ENCODE measurements at places on chromosomes 12 and 14. TPM values are rescaled to one million over a fixed set of nuclear protein-coding genes. Genes with fewer than 3 reads are reported as not detected.
A peak's percentile ranks its signal among the peaks of the same experiment; 100 is the strongest.

PDZRN4 gene
- total RNA-seq: not detected

DNA sequence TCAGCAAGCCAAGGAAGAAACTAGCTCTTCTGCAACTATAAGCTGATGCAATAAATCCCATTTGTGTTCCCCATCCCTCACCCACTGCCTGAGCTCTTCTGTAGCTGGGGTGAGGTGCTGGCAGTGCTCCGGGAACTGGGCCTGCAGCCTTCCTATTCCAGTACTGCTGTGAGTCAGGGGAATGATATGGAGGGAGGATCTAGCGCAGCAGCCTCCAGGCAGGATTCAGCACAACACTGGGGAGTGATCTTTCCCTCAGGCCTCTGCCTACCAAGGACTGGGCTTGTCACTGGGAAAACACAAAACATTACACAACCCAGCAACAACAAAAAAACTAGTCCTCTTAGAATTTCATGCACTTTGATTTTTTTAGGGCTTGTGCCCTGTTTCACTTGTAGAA is 58.7 kb downstream of the ST8SIA1 start:
- DNase-seq: peak; percentile 98

- DNase-seq: no peak
Observed at GRCh38 chr12:96054244-96054610, 18.8 kb upstream of the LTA4H start.

- no peak for DNase-seq
Observed at GRCh38 chr14:105108516-105108864, 43.3 kb upstream of the GPR132 start.

DNAL1 gene
- 27.4 TPM for total RNA-seq

DNA sequence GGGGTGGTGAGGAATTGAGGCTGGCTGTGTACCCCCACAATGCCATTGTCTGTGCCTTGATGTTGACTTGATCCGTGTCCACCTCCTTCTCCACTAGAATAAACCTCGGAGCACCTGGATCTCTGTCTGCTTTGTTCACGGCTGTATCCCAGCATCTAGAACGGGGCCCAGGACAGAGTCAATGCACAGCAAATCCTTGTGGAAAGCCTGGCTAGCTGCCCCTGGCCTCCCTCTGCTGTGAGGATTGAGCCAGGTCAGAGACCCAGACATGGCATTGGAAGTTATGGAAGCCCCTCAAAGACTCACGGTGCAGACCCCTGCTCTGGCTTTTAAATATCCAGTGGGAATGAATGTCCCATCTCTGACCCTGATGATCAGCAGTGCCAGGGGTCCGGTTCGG is 109.2 kb downstream of the SCARB1 start:
- no peak for DNase-seq

DNA sequence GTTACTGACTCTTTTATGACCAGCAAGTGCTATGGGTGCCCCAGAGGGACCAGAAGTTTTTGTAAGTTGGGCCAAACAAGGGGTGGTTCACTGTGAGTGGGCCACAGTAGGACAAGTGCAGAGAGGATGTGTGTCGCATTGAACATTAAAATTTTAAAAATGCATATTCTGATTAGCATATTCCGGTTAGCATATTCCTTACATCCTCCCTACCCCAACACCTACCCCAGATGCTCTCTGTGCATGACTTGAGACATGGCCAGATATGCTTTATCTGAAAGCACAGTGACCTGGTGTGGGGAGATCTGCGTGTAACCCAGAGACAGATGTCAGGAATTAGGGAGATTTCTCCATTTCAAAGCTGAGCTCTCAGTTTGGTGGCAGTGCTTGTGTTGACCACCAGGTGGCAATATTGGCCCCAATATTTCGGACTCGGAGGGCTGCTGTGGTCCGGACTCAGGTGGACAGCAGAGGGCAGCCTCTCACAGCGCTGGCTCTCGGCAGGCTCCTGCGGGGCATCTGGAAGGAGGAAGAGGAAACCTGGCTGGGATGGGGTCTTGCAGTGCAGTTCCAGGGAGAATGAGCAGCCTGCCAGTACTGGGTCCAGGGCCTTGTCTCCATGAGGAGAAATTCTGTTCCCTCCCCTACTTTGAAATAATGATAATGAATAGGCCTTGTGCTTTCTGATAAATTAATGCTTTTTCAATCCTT is 1.6 kb upstream of the CEBPE start:
- DNase-seq: peak; percentile 58

DNA sequence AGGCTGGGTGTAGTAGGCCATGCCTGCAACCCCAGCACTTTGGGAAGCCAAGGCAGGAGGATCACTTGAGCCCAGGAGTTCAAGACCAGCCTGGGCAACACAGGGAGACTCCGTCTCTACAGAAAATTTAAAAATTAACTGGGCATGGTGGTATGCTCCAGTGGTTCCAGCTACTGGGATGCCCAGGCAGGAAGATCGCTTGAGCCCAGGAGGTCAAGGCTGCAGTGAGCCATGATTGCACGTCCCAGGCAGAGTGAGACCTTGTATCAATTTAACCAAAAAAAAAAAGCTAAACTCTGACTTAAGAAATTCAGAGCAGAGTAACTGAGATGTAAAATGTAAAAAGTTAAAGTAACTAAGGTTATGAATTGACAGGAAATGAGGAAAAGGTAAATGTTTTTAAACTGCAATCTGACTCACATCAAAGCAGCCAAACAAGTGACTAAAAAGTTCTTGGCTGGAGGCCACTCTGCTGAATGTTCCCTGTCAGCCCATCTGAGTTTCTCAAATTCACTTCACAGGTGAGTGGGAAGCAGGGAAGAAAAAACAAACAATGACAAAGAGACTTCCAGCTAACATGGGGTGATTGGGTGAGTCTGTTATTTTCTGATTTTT is 21.3 kb downstream of the PRKD1 start:
- peak; percentile 60 for DNase-seq

- peak; percentile 2 for DNase-seq
Observed at GRCh38 chr12:131511391-131511802, 199.5 kb upstream of the SFSWAP start.

EFS gene
- total RNA-seq: 6.5 TPM

DNA sequence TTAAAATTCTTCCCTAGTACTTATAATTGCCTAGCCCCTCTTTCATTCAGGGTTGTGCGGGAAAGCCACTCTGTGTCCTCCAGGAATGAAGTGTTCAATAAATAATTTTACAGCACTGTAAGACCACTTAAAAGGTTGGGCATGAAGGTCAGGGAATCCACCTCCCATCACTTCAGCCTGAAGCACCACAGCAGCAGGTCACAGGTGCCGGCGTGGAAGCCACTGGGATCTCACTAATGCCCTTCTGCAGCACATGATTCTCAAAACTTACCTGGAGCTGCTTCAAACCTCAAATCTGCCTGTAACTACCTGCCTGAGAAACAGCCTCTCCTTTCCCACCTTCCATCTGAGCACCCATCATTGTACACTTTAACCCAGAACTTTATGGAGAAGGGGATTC is 159.5 kb downstream of the ANO4 start:
- no peak for DNase-seq

DNA sequence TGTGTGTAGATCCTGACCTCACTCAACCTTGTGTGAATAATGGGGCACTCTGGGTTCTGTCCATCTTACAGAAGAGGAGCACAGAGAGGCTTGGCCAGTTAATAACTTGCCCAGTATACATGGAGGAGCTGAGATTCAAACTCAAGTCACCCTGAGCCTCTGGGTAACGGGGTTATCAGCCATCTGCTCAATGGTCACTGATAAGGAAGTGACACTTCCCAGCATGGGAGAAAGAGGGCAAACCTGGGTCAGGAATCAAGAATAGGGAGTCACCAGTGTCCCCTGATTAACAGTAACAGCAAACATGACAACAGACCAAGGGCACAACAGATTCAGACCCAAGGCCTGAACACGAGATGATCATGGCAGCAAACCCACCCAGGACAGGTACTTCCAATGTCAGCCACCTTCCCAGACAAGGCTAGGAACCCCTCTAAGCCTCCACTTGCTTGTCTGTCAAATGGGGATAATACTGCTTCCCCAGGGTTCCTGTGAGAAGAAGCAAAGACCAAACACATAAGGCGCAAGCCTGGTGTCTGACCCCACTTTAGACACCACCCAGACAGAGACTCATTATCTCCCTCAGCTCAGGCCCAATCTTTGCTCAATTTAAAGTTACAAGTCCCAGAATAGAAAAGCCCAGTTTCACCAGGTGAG is 3.6 kb downstream of the CCDC85C start:
- DNase-seq: no peak

CBLN3 gene
- 5.4 TPM for total RNA-seq

VDR gene
- 6.1 TPM for total RNA-seq

DNA sequence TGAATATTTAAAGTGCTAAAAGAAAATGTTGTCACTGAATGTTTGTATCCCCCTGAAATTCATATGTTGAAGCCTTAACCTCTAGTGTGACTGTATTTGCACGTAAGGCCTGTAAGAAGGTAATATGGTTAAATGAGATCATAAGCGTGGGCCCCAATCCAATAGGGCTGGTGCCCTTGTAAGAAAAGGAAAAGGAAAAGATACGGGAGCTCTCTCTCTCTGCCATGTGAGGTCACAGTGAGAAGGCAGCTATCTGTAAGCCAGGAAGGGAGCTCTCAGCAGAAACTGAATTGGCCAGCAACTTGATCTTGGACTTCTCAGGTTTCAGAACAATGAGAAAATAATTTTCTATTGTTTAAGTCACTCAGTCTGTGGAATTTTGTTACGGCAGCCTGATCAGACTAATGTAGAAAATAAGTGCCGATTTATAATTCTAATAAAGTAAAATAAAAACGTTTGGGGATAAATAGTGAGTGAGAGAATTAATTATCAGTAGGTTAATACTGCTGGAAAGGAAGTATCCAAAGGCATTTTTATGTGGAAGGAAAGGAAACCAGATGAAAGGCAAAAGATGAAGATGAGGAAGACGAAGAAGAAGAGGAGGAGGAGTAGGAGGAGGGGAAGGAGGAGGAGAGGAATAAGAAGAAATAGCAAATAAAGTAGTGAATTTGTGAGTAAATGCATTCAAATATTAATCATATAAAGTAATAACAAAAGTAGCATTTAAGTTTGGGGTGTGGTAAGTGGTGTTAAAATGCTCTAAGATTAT is 188.5 kb upstream of the KRR1 start:
- peak; percentile 80 for DNase-seq
